ENCODE measurements at places on chromosomes 13 and 19.

DNA sequence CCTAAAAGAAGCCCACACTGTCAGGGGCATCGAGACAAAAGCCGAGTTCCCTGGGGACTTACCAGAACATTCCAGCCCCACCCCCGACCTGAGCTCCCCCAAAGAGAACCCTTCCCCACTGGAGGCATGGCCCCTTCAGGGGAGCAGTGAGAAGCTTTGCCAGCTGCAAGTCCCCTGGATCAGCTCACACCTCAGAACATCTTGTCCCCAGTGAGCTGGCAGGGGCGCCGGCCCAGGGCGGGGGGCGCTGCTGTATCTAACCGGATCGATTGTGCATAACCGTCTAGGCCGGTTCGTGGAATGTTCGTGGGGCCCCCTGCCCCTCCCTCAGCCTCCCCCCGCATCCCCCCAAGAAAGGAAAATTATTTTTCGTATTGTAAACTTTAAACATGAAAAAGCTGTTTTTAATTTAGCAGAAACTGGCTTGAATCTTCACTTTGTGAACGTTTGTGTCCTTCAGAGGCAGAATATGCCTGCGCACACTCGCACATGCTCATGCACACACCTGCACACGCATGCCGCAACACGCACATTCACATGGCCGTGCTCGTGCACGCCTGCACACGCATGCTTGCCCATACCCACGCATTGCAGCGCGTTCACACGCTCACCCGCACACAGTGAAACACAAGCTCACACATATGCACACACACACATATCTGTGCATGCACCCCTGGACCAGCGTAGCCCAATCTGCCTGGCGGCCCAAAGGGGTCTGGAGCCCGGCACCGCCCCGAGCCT lies 12.0 kb upstream of the CRTC1 start:
- DNase-seq = no peak

GRCh38 chr19:19261350-19262189 lies 11.5 kb downstream of the TM6SF2 start:
- DNase-seq = no peak

GRCh38 chr13:104553186-104553585 lies 1487.0 kb upstream of the SLC10A2 start:
- DNase-seq = no peak

- no peak for DNase-seq
Observed at GRCh38 chr13:106401081-106401480, 134.4 kb downstream of the EFNB2 start.

- DNase-seq = no peak
Observed at GRCh38 chr19:50739132-50739913, 16.2 kb downstream of the CLEC11A start.

DNA sequence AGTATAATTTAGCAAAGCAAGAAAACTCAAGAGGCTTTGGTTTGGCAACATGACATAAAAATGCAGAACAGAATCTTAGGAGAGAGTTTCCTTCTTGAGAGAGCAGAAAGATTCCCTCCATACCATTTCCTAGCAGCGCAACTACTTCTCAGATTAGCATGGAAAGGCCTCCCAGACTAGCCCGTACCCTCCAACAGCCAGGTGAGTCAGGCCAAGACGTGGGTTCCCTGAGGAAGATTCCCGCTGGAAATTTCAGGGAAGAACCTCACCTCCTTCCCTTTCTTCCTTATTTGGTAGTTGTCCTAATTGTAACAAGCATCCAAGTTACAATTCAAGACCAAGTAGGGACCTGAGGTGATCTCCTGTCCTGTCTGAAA lies 12.3 kb downstream of the COL4A2 start:
- no peak for DNase-seq

GRCh38 chr13:111610081-111610480 lies 289.6 kb downstream of the TEX29 start:
- DNase-seq = no peak

DNA sequence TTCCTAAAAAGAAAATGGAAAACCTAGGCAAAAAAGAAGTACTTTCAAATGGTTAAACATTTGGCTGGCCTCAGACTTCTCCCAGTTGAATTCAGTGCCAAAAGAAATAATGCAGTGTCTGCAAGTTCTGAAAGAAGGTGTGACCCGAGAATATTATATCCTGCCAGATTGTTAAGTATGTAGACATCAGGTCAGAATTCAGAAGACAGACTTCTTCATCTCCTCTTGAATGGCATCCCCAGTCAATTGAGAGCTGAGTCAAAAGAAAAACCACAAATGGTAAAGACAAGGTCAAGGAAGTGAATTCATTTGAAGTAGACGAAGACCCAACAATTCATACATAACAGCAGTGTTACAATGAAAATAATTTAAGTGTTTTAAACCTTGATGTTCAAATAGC lies 194.5 kb downstream of the NBEA start:
- DNase-seq = no peak

DNA sequence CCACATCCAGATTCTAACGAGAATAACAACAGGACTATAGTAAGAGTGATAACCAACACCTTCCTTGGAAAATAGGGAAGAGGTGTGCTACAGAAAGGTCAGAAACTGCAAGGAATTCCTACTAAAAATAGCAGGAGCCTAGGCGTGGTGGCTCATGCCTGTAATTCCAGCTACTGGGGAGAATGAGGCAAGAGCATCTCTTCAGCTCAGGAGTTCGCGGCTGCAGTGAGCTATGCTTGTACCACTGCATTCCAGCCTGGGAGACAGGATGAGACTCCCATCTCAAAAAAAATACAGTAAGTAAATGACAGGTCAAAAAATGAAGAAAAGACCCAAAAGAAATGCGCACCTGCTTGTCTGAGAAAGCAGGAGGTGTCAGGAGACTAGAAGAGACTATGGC lies 101.5 kb upstream of the TSHZ3 start:
- no peak for DNase-seq

DNA sequence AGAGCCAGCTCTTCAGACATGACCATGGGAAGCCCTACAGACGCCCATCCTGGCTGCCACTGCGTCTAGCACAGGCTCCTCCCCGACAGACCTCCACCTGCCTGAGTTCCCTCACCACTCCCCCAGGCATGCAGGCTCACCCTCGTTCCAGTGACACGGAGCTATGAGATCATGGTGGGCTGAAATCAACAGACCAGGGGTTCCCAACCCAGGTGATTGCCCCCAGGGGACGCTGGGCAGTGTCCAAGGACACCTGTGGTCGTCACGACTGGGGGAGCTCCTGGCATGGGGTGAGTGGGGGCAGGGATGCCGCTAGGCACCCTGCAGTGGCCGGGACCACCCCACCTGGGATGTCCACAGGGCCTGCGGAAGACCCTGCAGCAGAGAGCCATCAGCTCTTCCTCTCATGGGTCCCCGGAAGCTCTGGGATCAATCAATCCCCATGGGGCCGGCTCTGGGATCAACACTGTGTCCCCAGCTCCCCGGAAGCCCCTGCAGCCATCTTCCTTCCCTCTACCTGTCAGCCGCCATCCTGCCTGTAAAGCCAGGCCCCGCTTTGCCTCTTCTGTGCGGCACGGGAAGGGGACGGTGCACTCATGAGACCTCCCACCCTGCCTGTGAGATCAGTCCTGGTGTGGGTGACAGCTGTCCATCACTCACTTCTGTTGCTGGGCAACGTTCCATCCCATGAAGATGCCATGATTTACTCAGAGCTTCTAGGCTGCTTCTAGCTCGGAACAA lies 12.8 kb upstream of the MADCAM1 start:
- DNase-seq = no peak

DNA sequence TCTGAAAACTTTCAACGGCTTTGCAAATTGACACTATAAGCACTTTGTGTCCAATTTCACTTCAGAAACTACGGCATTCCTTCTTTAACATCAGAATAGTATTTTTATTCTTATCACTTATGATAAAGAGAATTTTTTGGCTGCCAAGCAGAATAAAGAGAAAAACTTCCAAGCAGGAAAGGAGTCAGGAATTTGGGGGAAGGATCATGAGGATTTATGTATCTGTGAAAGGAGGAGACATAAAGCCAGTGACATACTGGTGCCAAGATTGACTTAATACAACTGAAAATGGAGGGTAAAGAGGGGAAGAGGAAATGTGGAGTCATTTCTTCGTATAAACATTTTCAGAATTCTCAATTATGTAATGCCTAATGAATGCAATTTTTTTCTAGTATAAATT lies 94.7 kb downstream of the RBM26 start:
- DNase-seq = no peak

DNA sequence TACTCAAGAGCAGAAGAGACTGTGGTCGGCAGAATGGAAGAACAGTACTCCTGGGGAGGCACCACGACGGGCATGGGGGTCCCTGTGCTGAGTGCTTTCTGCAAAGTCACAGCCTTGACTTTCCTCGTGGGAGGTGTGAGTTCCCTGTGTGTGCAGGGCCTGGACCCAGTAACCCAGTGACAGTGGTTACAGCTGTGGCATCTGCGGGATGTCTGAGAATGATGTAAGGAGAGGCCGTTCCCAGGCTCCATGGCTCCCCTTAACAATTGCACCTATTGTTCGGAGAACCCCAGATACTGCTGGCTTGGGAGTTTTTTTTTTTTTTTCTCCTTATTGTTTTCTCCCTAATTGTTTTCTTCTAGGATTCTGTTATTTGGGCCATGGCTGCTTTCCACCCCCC lies 5.1 kb upstream of the NANOS2 start:
- DNase-seq = no peak

DNA sequence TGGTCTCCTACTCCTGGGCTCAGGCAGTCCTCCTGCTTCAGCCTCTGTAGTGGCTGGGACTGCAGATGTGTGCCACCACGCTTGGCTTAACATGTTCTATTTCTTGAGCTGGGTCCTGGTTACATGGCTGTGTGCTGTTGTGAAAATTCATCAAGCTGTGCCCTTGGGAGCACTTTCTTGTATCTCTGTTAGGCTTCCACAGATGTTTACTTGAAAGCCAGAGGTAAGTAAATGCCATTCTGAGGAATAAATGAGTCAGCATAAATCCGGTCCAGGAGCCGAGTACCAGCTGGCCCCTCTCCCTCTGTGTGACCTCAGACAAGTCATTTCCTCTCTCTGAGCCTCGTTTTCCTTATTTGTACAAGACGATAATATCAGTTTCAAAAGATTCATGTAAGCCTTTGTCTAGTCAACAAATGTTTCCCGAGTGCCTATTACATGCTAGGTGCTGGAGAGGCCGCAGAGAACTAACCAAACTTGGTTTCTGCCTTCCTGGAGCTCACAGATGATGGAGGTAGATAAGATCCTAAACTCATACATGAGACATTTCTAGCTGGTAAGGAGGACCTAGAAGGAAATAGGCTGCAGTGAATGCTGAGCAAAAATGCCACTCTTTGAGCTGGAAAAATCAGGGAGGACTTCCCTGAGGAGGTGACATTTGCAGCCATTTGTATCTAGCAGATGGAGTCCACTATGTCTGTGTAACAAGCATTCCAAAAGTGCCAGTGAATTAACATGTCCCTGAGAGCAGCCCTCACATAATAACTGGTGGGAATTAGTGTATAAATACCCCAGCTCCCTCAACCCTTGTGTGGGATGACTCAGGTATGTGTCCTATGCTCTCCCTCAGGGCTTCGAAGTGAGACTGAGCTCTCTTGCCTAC lies 2.7 kb upstream of the RASAL3 start:
- DNase-seq = no peak

- no peak for DNase-seq
Observed at GRCh38 chr19:35937345-35938281, 1.4 kb downstream of the LRFN3 start.

GRCh38 chr19:46954993-46955812 lies 64.4 kb upstream of the NPAS1 start:
- no peak for DNase-seq

- DNase-seq = no peak
Observed at GRCh38 chr19:28595722-28596480, 617.0 kb downstream of the UQCRFS1 start.

DNA sequence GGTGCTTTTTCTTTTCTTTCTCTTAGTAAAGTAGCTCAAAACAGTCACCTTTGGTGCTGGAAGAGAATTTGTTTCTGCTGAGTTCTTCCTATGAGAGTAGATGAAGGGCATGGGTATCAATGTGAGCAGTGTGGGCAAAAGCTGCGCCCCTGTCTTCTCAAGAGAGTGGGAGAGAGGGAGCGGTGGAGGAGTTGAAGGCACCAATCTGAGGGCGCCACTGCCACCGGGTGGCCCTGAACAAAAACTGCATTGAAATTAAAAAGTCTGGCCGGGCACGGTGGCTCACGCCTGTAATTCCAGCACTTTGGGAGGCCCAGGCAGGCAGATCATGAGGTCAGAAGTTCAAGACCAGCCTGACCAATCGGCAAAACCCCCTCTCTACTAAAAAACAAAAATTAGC lies 28.7 kb upstream of the EPHX3 start:
- DNase-seq = no peak

DNA sequence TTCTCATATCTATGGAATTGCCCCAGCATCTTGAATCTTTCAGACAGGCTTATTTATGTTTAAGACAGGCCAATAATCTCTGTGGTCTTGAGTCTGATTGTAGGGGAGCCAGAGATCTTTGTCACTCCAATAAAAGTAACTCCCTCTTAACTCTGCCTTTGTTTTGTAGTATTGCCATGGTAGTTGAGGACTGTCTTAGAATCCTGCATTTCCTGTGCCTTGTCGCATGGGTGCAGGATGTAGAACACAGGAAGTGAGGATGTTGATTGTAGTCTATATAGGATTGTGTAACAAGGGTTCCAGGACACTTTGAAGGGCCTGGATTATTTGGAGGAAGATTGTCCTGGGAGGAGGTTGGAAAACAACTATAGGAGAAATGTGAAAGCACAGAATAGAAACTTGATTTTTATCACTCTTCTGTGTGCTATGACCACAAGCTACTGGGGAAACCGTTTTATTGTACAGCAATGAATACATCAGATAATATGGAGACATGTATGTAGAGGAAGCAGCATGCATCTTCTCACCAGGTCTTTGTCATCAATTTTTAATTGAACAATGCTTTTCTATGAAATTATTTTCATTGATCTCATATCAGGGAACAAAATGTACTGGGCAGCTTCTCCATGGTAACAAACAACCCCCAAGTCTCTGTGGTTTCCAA lies 411.7 kb downstream of the FGF9 start:
- no peak for DNase-seq

GRCh38 chr19:10720607-10721125 lies 2.8 kb downstream of the DNM2 start:
- no peak for DNase-seq

GRCh38 chr19:48108997-48109782 lies 1.4 kb downstream of the PLA2G4C start:
- DNase-seq = no peak

GRCh38 chr13:113875837-113876281 lies 12.0 kb upstream of the GAS6 start:
- DNase-seq = no peak

Data from GM04503 (cell line).